ENCODE measurements at places on chromosomes 16 and 17.

DNA sequence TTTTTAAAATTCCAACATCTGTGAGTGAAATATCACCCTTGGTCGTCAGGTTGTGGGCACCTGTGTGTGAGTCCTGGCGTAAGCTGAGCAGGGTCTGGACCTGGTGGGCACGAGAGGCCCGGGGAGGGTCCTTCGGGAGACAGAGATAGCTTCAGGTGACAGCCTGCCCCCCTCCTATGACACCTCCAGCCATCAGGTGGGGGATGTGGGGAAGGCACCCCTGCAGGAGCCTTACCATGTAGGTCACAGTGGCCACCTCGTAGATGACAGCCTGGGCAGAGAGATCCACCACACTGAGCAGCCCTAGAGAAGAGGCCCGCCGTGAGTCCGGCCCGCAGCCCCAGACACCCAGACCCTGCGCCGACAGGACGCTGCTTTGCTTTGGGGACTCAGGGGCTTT, 11.2 kb downstream of the SLC47A2 start:
- DNase-seq, result no peak

DNA sequence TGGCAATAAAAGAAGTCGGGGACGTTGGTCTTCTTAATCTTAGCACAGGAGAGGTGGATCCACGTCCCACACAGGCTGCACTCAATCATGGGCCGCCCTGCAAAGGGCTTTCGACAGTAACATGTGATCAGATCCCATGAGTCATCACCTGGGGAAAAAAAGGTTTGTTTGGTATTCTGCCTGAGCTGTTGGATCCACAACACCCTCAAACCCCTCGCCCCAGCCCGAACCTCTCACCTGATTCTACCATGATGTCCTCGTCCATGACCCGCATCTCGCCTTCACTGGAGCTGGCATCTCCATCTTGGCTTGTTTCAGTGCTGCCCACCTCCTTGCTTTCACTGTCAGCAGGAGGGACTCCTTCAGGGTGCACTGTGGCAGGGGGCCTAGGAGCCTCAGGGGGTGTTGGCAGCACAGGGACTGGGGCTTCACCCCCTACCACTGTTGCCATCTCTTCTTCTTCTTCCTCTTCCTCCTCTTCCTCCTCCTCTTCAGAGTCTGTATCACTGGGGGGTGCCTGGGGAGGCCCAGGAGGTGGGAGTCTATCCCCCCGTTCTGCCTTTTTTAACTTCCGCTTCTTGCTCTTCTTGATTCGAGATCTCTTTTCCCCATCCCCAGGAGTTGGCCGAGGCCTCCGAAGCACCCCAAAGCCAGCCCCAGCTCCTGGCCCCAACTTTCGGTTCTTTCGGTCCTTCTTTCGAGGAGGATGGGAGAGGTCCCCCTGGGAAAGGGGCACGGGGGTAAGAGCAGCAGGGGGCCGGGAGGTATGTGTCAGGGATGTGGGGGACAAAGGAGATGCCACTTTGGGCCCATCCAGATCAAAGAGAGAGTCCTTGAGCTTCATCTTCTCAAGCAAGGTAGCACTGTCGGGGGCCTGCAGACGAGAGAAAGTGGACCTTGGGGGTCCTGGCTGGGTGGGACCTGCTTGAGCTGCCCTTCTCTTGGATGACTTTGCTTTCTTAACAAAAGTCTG, 1.7 kb upstream of the DVL2 start:
- DNase-seq, result peak; percentile 28

DNA sequence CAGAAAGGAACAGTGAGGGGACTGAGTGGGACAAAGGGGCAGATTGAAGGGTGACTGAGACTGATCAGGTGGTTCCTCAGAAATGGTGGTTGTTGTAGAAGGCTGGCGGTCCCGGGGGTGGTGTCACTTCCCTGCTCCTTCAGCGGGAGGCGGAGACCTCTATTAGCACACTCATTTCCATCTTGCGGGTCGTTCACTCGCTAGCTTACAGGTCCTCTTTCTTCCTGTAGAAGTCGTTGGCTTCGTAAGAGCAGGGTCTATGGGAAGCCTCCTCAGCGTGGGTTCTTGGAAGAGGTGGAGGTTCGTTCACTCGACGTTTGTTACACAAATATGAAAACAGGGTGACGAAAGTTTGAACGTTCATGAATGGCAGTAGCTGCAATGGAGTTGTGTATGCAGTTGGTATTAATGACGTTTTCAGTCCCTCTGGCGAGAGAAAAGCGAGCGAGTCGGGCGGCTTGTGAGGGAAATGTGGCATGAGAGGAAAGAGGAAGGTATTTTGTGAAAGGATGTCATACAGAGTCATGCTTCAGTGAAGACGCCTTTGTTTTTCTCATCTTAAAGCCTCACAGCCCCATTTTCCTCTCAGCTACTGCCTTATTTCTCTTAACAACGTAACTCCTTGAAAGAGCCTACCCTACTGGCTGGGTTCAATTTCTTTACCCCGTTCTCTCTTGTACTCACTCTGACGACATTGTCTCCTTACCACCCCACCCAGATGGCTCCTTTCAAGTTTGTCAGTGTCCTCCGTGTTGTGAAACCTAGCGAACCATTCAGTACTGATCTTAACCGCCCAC, 667 bp downstream of the EFCAB13 start:
- no peak for DNase-seq

- DNase-seq, result no peak
Measured at GRCh38 chr17:67585077-67585602, 132.6 kb upstream of the NOL11 start.

DNA sequence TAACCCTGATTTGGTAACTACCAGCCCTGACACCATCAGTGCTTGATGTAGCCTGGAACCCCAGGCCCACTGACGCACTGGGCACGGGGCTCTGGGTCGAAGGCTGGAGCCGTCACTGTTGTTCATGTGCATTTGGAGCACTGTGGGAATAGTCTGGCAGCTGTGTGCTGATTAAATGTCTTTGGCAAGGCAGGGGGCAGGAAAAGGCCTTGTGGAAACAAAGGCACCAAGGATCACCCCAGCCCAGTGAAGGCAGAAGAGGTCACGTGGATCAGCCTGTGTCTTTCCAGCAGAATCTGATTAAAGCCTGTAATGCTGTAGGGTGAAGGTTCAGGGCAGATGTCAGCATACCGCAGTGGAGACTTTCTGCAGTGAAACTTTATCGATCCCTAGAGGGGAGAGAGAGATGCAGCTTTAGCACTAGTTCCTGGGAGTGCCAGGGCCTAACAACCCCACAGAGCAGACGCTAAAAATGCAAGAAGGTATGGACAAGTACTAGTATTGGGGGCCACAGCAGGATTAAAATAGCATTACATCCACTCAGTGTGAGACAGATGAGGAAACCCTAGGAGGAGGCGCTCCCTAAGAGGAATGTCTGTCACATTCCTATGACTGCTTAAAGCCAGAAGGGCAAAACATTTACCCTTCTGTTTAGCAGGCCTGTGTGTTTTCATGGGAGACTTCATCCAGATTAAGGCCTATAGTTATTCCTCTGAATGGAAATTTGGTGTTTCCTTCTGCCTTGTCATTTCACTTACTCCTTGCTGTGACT, 9.7 kb downstream of the ZNHIT3 start:
- DNase-seq, result no peak

All from fibroblast of skin of right biceps (primary cell).